ENCODE measurements at places on chromosomes 7 and 10.

GRCh38 chr10:126198681-126199080 lies 189.6 kb downstream of the ADAM12 start:
- DNase-seq, result peak; percentile 13

- DNase-seq, result no peak
Measured at GRCh38 chr7:34900891-34901513, 136.3 kb downstream of the DPY19L1 start.

GRCh38 chr7:128350708-128351295 lies 7.1 kb upstream of the RBM28 start:
- no peak for DNase-seq

GRCh38 chr10:13671904-13672303 lies 85.1 kb downstream of the PRPF18 start:
- no peak for DNase-seq

- peak; percentile 45 for DNase-seq
Measured at GRCh38 chr7:101950450-101951119, 133.2 kb downstream of the CUX1 start.

- no peak for DNase-seq
Measured at GRCh38 chr7:135993950-135994349, 16.8 kb upstream of the MTPN start.

DNA sequence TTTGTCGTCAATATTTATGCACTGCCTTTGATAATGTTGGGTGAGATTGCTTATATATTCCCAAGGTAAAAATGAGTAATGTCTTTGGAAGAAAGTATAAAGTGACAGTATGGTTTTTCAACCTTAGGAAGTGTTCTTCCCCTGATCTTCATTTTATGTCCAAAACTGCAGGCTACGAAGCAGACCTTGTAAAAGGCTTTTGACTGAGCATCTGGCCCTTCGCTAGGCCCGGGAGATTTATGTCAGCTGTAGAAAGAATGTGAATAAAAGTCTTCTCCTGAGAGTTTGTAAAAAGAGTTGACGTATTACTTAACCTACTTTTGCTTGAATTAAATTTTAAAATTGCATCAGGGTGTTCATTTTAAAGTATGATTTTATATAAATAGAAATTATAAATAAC lies 116.8 kb downstream of the CPED1 start:
- no peak for DNase-seq

DNA sequence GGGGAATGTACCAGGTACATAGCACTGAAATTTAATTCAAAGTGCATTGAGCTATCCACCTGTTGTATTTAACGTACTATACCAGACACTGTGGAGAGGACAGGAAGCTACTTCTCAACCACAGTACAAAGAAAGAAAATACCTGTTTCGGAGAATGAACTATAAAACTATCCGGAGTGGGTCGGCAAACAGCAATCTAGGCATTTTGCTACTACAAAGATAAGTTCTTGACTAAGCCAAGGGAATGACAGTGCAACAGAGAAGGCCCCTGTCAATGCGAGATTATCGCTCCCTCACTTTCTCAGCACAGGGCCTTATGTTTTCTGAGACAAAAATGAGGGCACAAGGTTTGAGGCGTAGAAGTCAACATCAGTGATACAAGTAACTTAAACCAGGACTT lies 27.4 kb downstream of the SFMBT2 start:
- no peak for DNase-seq

GRCh38 chr7:30612658-30613265 lies 18.1 kb downstream of the GARS1 start:
- DNase-seq, result peak; percentile 57

- no peak for DNase-seq
Measured at GRCh38 chr7:106891548-106892410, 26.7 kb downstream of the PIK3CG start.

GRCh38 chr10:24894309-24894708 lies 58.1 kb downstream of the PRTFDC1 start:
- peak; percentile 92 for DNase-seq

GRCh38 chr7:5396542-5396941 lies 27.1 kb downstream of the TNRC18 start:
- DNase-seq, result peak; percentile 51

DNA sequence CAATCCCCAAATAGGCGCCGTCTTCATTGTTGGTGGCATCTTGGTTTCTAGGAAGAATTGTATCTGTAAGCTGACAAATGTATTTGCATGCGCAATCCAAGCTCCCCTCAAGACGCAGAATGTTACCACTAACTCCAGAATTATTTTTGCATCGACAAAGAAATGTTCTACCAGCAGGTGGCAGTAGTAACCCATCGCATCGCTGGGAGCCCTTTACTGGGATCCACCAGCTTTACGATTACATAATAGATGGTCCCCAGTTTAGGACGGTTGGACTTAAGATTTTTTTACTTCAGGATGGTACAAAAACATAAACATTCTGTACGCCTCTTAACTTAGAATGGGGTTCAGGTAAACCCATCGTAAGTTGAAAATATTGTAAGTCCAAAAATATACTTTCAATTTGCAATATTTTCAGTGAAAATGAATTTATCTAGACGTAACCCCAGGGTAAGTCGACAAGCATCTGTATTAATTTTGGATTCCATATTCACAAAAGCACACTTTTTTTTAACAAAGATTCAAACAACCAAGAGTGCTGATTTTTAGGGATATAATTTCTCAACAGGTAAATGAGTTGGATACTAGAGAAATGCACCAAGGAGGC lies 114.0 kb upstream of the COBL start:
- DNase-seq, result peak; percentile 28

- DNase-seq, result no peak
Measured at GRCh38 chr10:81873932-81874816, 820 bp upstream of the NRG3 start.

- peak; percentile 72 for DNase-seq
Measured at GRCh38 chr7:43648473-43649406, 65.8 kb downstream of the STK17A start.

- DNase-seq, result no peak
Measured at GRCh38 chr7:30226614-30227268, 57.7 kb upstream of the ZNRF2 start.

Data from EL (cell line).